PC-9 (cell line): ENCODE measurements at places on chromosomes 1 and 21.

- no peak for DNase-seq
These were observed at the start of gene THEM5 for GRCh38 chr1:151853411-151853943. Gene THEM5 (minus strand): TSS chr1:151853712. CDS start chr1:151853565, 147 bp downstream.

- DNase-seq: no peak
These were observed 2.2 kb upstream of the DNAJC28 start for GRCh38 chr21:33493756-33494155.

DNA sequence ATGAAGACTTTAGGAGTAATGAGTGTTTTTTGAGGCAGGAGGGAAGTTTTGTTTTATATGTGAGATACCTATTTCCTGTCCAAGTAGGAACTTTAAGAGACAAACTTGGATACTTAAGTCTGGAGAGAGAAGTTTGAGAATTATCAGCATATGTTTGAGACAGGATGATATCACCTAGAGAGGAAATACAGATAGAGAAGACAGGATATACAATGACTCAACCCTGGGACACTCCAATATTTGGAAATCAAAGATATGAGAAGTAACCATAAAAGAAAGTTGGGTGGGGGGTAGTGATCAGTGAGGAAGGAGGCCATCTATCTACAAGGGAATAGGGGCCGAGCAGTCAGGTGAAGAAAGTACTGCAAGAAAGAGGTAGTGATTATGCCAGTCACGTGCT, 6.5 kb downstream of the LCE7A start:
- DNase-seq: no peak

DNA sequence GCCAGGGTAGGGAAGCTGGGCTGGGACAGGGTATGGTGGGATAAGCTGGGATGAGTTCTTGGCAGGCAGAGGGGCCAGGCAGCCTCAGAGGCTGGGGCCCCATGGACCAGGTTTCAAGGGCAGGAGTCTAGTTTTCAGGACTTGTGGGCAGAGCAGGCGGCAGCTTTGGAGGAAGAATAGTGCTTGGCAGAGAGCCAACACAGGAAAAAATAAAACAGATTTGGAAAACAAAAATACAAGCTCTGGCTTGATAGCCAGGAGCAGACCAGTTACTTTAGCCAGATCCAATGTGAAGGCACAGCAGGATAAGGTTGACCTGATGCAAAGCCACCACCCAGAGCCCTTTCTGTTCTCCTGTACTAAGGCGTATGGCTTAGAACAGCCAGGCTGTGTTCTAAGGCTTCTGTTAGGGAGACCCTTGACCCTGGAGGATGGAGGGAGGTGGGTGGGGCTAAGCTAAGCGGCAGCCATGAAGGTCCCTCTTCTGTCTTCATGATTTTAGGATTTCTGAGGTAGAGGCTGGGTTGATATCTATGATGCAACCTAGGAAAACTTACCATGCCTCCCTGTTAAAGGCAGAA, 5.5 kb downstream of the TRAF5 start:
- no peak for DNase-seq

- DNase-seq: no peak
These were observed 48.9 kb downstream of the ATP6V1G3 start for GRCh38 chr1:198491596-198491995.

DNA sequence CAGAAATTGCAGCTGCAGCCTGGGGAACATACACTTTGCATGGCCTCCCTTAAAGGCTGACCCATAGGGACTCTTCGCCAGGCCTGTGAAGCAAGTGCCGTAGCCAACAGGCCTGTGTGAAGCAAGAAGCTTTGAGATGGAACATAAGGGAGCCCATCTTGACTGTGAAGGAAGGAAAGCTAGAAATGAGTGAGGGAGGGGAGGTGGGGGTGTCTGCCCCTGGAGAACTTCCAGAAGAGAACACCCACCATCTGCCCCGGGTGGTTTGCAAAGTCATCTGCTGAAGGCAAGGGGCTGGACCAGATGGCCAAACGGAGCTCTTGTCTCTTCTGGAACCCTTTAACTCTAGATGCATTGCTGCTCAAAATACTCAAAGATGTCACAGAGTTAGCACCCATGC, 103.3 kb upstream of the GRIK3 start:
- no peak for DNase-seq

GRCh38 chr1:24327891-24328290, 8.7 kb downstream of the GRHL3 start:
- DNase-seq: no peak

DNA sequence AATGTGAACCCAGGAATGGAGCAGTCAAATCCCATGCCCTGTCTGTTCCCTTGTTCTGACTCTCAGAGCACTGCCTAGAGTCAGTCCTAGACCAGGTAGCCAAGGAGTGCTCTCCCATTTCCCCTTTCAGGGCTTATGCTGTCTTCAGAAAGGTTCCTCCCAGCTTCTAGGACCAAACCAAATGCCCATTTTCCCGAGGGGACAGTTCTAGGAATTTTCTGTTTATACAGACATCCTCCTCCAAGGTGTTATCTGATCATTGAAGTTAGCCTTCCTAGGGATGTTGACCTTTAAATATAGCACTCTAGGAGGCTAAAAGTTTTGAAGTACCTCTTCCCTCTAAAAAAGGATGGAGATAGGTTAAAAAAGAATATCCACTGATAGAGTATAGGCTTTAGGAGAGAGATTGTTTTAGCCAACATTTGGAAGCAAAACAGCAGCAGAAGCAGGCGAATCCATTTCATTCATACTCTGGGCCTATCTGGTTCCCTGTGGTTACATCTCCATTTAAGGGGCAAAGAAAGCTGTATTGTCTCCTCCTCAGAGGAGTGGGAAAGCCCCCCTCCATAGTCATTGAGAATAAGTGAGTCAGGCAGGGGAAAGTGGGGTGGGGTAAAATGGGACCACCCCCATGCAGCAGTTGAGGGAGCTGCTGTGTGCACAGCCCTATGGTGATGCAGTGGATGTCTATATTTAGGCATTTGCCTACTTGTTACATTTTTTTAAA, 126.5 kb downstream of the SPATA46 start:
- DNase-seq: no peak

- peak; percentile 10 for DNase-seq
These were observed 112.3 kb upstream of the TRABD2B start for GRCh38 chr1:48109390-48110013.

GRCh38 chr1:156926175-156926574, 5.7 kb downstream of the LRRC71 start:
- DNase-seq: peak; percentile 88

DNA sequence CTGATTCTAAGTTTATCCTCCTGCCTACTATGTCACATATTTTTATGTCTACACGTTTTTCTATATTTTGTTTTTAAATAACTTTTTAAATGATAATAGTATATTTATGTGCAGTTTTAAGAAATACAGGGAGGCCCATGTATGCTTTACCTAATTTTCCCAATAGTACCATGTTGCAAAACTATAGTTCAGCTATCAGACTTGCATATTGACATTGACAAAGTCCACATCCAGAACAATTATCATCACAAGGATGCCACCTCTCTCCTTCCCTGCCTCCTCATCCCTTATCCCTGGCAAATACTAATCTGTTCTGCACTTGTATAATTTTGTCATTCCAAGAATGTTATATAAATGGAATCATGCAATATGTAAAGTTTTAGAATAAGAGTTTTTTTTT, 90.9 kb downstream of the CRB1 start:
- DNase-seq: no peak

DNA sequence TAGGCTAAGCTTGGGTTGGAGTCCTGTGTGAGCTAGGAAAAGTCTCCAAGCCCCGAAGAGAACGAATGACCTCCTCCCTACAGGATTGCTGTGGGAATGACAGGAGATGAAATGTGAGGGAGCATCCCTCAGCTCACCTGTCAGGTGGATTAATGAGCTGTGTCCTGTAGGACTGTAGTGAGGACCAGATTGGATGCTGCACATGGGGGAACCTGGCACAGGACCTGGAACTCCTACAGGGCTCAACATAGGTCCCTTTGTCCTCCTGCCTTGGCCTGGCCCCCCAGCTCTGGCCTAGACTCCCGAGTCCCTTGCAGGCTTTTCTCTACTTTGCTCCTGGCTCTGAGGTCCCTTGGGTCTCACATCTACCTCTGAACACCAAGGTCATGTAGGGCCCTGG, 155.7 kb downstream of the PTPRU start:
- no peak for DNase-seq

- DNase-seq: peak; percentile 68
These were observed 82.8 kb downstream of the DMRTB1 start for GRCh38 chr1:53541761-53542550.

- no peak for DNase-seq
These were observed 158.9 kb downstream of the ST6GALNAC5 start for GRCh38 chr1:77026135-77026534.
